ENCODE measurements at places on chromosomes 2 and 18.

DNA sequence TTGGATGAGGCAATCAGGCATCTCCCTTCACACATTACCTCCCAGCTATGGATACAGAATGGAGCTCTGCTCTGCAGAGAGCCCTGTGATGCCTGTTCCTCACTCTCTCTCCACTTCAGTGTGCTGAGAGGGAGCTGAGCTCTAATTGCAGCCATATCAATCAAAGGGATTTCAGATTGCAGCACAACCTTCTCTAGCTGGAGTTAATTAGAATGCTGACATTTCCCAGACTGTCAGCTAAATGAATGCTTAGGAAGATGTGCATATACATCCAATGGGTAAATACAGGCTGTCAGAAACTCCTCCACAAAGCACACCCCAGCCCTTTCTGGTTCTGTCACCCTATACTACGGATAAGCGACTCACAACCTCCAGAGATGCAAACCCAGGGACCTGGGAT is 402.6 kb downstream of the EIPR1 start:
- DNase-seq: no peak

DNA sequence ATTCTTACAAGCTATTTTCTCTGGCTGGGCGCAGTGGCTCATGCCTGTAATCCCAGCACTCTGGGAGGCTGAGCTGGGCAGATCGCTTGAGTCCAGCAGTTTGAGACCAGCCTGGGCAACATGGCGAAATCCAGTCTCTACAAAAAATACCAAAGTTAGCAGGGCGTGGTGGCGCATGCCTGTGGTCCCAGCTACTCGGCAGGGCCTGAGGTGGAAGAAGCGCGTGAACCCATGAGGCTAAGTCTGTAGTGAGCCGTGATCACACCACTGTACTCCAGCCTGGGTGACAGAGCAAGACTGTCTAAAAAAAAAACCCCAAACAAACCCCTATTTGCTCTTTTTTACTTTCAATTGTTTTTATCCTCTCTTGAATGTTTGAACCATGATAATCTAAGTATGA is 37.0 kb downstream of the PPP4R1 start:
- no peak for DNase-seq

DNA sequence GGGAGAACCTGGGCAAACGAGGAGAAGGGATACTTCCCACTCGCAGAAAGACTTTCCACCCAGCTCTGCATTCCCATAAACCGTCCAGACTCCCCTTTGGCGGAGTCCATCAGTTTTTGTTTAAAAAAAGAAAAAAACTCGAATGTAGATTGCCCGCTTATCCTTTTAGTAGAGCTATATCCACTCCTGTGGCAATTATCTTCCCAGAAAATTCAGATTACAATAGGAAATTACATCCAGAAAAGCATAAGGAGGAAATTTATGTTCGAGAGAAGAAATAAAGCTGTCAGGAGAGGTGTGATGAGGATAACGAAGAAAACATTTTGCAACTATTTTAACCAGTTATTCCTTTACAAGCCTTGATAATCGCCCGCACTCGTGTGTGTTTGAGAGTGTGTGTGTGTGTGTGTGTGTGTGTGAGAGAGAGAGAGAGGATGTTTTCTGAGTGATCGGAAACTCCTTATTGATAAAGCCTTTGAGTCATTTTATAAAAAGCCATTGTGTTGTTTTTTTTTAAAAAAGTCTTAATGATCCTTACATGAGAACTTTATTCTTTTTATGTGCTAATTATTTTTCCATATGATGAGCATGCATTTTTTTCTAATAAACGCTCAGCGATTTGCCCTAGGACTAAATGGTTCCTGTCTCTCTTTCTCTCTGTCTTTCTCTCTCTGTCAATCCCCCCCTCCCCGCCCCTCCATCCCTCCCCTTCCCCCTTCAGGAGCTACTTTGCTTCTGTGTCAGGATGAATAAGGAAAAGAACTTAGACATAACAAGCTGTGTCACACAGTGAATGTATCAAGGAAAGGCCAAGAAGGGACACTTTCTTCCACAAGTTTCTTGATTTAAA is 1.1 kb upstream of the PPP3R1 start:
- DNase-seq: no peak

- DNase-seq: no peak
Measured at GRCh38 chr2:42787788-42788477, 4.5 kb downstream of the HAAO start.

GRCh38 chr2:218985021-218985324 is at the start of gene FEV:
FEV (minus strand) TSS chr2:218985184; CDS start chr2:218985075, 109 bp downstream.
- DNase-seq: no peak

DNA sequence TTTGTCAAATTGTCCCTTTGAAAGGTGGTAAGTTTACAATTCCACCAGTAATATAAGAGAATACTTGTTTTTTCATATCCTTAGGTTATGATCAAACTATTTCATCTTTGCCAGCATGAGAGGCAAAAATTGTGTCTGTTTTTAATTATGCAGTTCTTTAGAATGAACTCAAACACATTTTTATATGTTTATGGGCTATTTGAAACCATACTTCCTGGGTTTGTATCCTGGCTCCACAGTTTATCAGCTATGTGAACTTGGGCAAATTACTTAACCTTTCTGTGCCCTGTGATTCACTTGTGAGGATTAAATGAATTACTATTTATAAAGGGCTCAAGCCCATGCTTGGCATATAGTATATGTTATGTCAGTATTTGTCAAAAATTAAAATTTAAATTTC is 109.4 kb downstream of the TANC1 start:
- DNase-seq: no peak

- no peak for DNase-seq
Measured at GRCh38 chr2:8212239-8212638, 469.6 kb upstream of the ID2 start.

DNA sequence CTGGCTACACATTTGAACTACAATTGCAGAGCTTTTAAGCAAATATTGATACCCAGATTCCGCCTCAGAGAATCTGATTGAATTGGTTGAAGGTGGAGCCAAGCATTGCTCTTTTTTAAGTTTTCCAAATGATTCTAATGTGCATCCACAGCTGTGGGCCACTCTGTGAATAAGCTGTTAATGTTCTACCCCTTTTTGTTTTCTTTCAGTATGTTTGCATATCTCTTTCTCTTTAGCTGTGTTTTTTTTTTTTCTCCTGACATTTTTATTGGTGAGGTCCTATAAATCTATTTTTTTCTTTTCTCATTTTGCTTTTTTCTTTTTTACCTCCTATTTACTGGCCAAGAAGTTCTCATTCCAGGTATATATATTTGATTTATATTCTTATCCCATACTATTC is 6.5 kb downstream of the SCN3A start:
- no peak for DNase-seq

GRCh38 chr2:152718909-152719645 is 657 bp downstream of the ARL6IP6 start:
- DNase-seq: peak; percentile 79

- DNase-seq: no peak
Measured at GRCh38 chr18:43664487-43665008, 387.3 kb upstream of the SYT4 start.

GRCh38 chr2:132733094-132733493 is 63.1 kb upstream of the LYPD1 start:
- DNase-seq: no peak

DNA sequence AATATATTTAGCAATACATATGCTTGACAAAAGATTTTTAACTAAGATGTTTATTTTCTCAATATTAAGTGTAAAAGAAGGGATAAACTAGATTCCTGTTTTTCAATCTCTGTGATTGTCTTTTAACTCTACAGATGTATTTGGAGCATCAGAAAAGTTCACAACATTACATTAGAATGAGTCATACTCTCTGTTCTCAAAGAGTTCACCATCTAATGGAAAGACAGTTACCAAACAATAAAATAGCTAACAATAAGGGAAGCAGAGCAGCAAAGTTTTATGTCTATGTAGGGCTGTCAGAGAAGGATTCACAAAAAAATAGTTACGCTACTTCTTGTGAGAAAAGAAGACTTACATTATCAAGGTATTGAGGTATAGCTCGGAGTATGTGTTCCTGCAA is 109.2 kb upstream of the MAP2 start:
- no peak for DNase-seq

DNA sequence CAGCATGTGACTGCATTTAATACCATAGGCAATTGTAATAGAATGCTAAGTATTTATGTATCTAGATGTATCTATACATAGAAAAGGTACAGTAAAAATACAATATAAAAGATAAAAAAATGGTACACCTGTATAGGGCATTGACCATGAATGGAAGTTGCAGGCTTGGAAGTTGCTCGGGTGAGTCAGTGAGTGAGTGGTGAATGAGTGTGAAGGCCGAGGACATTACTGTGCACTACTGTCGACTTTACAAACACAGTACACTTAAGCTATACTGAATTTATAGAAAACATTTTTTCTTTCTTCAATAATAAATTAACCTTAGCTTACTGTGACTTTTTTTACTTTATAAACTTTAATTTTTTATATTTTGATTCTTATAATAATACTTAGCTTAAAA is 8.9 kb downstream of the DIS3L2 start:
- no peak for DNase-seq

DNA sequence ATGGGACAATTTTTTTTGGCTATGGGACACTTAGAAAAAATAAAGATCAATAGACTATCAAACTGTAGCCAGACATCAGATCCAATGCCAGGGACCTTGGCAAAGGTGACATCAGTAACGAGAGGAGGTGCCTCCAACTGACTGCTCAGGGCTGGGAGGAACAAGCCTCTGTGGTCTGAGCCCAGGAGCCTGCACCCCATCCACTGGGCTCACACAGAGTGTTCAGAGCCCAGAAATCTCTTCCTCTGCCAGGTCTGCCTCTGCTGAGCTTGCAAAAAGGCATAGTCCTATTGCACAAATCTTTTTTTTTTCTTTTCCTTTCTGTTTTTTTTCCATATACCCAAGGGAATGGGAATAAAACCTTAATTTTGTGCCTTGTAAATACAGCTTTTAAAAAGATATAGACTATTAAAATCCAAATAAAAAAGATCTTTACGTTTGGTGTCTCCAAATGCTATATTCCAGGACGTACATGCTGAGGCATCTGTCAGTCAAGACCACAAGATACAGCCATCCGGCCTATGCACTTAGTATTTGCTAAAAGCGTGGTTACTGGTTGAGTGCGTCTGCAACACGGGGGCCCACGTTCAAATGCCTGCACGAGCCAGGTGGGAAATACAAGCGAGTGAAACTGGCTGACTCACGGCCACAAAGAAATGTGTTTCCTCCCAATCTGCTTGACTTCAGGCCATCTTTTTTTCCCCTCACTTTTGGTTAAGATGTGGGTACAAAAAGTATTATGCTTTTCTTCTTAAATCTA is 7.8 kb upstream of the ARHGAP25 start:
- DNase-seq: no peak

- DNase-seq: no peak
Measured at GRCh38 chr18:78679031-78679430, 300.6 kb upstream of the SALL3 start.

DNA sequence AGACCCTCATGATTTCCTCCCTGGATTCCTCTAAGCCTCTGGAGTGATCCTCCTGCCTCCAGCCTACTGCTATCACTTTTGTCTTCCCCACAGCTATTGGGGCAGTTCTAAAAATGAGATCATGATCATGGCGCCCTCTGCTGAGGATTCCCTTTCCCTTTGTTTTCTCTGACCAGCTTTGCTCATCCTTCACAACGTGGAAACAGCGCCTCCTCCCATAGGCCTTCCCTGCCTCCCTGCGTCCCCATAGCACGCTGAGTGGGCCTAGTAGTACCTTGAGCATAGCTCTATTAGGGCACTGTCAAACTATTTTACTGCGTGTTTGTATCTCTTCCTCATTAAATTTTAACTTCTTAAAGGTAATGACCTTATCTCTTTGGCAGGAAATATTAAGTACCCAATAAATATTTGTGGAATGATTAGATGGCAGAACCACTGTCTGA is 207.0 kb upstream of the FANCL start:
- DNase-seq: peak; percentile 95

DNA sequence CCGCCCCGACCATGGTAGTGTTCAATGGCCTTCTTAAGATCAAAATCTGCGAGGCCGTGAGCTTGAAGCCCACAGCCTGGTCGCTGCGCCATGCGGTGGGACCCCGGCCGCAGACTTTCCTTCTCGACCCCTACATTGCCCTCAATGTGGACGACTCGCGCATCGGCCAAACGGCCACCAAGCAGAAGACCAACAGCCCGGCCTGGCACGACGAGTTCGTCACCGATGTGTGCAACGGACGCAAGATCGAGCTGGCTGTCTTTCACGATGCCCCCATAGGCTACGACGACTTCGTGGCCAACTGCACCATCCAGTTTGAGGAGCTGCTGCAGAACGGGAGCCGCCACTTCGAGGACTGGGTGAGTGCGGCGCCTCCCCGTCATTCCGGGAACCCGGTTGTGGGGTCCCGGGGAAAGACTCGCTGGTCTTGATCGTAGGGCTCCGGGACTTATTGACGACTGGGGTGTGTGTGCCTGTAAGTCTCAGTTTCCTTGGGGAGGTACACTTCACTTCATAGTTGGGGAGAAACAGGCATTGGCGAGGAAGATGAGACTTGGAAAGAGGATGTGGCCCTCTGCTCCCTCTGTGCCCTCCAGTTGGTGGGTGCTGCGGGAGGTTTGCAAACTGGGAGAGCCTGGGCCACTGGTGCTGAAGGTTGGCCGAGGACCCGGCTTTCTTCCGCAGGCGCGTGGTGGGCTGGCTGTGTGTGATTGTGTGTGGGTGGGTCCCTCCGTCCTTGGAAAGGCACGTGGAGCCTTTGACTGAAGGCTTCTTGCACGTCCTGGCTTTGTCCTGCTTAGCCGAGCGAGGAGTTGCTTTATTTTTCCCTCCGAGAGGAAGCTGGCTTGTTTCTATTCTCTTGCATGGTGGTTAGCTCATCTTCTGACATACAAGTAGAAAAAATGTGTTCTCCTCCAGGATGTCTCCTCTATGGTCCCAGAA is 886 bp downstream of the PRKCE start:
- DNase-seq: peak; percentile 46

- no peak for DNase-seq
Measured at GRCh38 chr2:121237980-121238665, 46.9 kb downstream of the TFCP2L1 start.

GRCh38 chr2:235446082-235446481 is 47.8 kb upstream of the AGAP1 start:
- DNase-seq: no peak

GRCh38 chr2:119672161-119672862 is 6.7 kb upstream of the TMEM177 start:
- no peak for DNase-seq

GRCh38 chr2:216633616-216634369 is 573 bp downstream of the IGFBP2 start:
- DNase-seq: peak; percentile 63

- no peak for DNase-seq
Measured at GRCh38 chr2:60309336-60309735, 244.1 kb downstream of the BCL11A start.

GRCh38 chr2:223096235-223096970 is 44.4 kb downstream of the KCNE4 start:
- DNase-seq: peak; percentile 21

DNA sequence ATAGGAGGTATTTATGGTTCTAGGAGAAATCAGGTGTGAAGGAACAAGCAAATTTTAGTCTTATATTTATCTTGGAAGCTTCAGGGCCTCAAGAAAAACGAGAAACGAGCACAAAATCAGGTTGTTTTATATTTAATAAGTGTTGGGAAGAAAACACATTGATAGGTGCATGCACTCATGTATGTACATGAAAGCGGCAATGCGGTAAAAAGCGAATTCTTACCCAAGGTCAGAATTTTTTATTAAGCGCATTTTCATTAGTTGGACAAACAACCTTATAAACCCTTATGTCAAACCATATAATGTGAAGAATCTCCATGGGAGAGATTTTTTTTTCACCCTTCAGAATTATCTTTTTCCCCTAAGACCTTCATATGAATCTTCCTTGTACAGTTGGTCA is 25.4 kb downstream of the SLC66A3 start:
- DNase-seq: no peak

Data from GM23338 (cell line).